Glutamatergic neuron (in vitro differentiated cells): ENCODE measurements at places on chromosomes 5 and 9.
A peak's percentile ranks its signal among the peaks of the same experiment; 100 is the strongest.

DNA sequence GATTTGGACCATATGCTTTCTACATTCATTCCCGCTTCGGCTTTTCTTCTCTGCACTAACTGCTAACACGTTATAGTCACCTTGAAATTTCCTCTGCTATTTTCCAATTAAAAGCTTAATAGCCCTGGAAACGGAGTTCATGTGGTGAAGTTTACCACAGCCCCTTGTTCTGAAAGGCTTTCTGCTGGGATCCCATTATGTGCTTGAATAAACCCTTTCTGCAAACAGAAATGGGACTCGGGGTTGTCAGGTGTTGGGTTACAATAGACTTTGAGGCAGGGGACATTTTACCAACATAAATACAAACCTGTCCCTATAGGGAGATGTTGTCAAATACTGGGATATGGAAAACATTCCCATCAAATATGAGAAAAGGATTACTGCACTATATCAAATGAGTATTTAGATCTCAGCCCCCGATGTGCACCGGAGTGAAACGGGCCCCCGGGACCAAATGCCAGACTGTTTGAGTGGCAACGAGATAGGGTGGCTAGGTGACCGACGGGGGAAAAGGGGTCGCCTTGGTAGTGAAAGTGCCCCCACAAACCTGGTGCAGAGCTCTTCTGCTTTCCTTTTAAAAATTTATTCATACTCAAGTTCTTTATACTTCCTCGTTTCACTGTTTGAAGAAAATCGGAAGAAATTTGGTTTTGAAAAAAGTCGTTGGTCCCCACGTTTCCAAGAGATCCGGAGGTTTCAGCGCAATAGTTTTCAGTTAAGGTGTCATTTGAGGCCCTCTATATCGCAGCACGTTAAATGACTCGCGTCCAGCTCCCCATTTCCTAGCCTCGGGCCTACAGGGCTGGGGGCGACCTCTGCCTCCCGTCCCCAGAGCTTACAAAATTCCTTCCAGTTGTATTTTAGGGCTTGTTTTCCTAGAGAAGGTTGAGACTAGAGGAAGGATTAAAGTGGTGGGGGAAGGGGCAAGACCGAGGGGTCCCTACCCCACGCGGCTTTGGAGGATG, 2.1 kb upstream of the DMRT3 start:
- no peak for DNase-seq

DNA sequence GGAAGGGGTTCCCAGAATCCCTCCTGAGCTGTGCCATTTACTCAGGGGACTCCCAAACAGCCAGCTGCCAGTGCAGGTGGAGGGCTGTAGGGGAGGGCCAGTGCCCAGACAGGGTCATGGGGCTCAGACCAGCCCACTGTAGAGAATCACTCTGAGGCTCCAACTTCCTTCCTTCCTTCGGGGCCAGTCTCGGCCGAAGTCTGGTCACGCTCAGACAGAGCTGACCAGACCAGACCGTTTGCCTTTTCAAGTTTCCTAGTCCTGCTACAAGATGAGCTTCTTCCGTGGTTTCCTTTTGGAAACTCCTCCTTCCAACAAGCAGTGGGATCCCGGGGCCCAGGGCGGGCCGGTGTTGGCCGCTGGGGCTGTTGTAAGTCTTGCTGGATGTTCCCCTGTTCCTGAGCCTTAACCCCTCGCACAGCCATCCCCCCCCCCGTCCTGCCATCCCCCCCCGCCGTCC, 52.6 kb downstream of the SAR1B start:
- DNase-seq: no peak

GRCh38 chr5:172288465-172288864, 4.9 kb upstream of the UBTD2 start:
- no peak for DNase-seq

DNA sequence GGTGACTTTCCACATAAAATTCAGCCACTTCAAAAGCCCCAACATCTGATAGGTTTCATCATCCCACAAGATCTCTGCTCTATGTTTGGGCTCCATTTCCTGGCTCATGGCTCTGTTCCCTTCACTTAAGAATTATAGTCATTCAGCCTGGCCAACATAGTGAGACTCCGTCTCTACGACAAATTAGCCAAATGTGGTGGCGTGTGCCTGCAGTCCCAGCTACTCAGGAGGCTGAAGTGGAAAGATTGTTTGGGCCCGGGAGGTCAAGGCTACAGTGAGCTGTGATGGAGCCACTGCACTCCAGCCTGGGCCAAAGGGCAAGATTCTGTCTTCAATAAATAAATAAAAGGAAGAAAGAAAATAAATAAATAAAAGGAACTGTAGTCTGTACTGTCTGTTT, 57.9 kb upstream of the CTSV start:
- DNase-seq: no peak

- DNase-seq: no peak
Observed at GRCh38 chr9:16360247-16360646, 510.2 kb downstream of the BNC2 start.

GRCh38 chr9:107332883-107333282, 49.8 kb downstream of the RAD23B start:
- DNase-seq: no peak

GRCh38 chr9:124315882-124316281, 58.1 kb downstream of the NEK6 start:
- DNase-seq: no peak

- DNase-seq: no peak
Observed at GRCh38 chr5:90345684-90346083, 63.9 kb downstream of the CETN3 start.

DNA sequence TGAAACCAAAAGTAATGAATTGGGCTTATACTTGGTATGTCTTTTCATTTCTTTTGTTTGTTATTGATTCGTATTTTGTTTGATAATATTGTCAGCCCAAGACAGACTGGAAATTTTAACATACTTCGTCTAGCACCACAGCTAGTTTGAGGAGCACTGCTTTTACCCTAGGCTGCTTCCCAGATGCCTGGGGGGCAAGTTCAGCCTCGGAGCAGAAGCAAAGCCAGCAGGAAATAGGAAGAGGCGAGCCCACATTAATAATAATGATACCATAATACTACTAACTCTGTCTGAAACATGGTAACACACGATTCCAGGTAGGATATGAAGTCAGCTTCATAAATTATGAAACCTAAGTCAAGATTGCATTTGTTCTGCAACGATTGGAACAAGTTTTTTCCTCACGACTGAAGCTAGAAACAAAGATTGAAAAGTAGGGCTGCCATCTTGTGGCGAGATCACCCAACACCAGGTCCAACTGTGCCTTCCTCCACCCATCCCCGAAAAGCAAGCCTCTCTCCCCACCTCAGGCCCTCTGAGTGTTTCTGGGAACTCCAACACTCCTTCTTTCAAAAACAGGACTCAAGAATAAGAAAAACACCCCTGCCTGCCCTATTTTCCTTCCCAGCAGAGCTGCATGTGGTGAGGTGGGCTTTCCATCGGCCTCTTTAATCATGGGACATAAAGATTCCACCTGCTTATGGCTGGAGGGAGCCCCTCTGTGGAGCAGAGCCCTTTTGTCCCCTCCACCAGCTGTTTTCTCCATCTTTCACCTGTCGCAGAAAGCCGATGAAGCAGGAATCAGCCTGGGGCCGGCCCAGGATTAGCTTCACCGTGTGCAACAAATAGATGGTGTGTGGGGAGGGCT, 236.4 kb downstream of the CAAP1 start:
- peak; percentile 40 for DNase-seq

GRCh38 chr9:2725898-2726649, 8.8 kb downstream of the KCNV2 start:
- DNase-seq: no peak

DNA sequence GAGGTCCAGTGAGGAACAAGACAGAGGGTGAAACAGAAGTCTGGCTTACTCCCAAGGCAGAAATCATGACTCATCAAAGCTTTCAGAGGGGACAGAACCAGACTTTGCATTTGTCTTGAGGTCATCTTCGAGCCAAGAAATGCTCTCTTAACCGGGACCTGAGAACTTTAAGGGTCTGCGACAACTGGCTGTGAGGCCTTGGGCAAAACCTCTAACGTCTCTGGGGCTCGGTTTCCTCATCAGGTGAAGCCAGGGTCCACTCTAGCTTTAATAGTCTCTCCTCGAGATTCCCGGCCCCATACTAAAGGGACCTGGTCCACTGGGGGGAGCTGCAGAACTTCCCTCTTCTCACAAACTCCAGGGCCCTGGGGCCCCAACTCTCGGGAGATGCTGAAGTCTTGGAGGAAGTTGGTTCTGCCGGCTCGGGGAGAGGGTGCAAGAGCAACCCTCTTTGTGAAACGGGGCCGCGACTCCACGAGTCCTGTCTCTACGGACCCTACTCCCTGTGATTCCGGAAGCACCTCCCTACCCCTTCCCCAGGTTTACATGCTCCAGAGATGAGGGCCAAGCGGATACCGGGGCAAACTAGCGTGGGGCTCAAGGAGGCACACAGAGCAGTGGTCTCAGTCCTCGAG, 2.6 kb downstream of the GLIS3 start:
- no peak for DNase-seq

- no peak for DNase-seq
Observed at GRCh38 chr9:78539904-78540303, 243.0 kb downstream of the PSAT1 start.

- no peak for DNase-seq
Observed at GRCh38 chr9:20693068-20693467, 9.0 kb downstream of the FOCAD start.

GRCh38 chr9:85483208-85483607, 258.5 kb downstream of the AGTPBP1 start:
- DNase-seq: no peak

DNA sequence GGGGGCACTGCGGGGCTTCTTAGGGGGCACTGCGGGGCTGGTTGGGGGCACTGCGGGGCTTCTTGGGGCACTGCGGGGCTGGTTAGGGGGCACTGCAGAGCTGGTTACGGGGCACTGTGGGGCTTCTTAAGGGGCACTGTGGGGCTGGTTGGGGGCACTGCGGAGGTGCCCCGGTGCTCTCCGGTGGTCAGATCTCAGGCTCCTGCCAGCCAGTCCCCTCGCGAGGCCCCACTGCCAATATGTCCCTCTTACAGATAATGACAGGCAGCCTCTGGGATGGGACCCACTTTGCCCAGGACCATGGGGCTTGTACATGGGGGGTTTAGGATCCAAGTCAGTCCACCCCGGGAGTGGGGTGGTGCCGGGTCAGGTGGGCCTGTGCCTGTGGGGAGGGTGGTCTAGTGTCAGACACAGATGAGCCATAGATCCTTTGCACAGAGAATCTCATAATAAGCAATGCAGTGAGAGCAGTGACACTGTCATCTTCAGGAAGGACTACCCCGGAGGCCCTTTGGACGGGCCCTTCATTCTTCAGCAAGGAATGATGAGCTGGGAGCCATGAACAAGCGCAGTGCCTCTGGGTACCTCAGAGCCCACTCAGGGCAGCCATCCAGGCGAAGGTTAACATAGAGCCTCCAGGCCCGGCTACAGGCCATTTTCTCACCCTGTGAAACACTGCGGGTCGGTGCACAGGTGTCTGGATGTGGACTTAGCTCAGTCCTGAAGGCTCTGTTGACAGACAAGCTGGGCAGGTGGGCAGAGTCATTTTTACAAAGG, 38.2 kb downstream of the COL5A1 start:
- DNase-seq: no peak

DNA sequence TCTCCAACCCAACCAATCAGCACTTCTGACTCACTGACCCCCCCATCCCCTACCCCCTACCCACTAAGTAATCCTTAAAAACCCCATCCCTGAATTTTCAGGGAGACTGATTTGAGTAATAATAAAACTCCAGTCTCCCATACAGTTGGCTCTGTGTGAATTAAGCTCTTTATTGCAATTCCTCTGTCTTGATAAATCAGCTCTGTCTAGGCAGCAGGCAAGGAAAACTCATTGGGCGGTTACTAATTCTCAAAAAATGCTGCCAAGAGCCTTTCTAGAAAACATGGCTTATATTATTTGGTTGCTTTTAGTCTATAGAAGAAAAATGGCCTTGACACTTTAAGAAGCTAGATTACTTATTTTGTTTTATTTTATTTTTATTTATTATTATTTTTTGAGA, 131.7 kb downstream of the SUSD1 start:
- DNase-seq: no peak

DNA sequence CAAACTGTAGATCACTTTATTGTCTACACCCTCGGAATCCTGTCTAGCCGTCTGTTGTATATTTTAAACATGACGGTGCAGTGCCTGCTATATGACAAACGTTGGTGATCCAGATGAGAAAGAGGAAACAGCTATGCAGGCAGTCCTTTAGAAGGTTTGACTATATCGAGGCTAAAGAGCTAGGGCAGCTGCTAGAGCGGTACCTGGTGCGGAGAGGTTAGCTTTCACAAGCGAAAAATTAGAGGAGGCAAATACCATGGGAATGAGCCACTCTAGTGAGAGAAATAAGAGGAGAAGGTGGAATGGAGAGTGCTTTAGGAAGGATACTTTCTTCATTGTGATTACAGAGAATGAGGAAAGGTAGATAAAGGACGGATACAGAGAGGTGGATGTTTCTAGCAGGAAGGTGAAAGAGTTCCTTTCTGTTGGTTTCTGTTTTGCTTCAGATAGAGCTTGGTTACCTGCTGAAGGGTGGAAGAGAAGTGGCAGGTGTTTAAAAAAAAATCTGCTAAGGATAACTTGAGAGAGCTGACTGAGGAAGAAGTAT, 959 bp upstream of the FBXL17 start:
- no peak for DNase-seq

- DNase-seq: no peak
Observed at GRCh38 chr5:1661311-1661710, 137.6 kb upstream of the LPCAT1 start.

GRCh38 chr9:4678679-4679267, 596 bp upstream of the CDC37L1 start:
- no peak for DNase-seq

GRCh38 chr5:125874717-125875116, 548.5 kb upstream of the GRAMD2B start:
- DNase-seq: no peak

DNA sequence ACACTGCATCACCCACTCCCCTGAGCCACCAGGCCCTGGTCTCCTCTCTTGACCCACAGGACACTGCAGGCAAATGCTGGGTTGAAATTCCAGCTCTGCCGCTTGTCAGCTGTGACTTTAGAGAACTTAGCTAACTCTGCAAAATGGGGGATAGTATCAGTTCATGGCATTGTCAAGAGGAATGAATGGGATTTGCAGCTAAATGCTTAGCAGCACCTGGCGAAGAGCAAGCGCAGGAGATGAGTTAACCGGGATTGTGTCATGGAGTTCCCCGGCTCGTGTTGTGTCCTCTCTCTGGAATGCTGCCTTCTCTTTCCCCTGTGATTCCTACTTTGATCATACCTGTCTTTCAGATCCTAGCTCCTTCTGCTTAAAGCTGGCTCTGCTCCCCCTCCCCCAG, 67.1 kb downstream of the DAB2IP start:
- DNase-seq: no peak

DNA sequence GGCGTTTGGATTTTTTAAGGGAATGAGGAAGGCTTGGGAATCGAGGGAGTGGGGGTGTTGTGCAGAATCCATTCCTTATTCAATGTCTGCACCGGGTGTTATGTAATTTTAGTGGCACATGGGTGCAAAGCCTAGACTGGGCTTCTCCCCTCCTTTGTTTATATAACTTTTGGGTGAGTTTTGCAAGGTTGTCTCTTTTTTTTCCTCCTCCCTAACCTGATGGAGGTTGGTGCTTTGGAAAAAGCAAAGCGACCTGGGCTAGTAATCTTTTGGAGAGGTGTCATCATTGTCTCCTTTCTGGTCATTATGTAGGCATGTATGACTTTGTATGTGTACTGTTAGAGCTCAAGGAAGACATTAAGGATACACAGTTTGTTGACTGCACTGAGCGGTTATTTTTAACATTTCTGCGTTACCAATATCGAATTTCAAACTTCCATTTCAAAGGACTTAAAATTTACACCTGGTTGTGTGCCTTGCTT, 3.1 kb downstream of the SMARCA2 start:
- DNase-seq: no peak

GRCh38 chr5:174217527-174217926, 172.0 kb downstream of the NSG2 start:
- no peak for DNase-seq
